ENCODE measurements at places on chromosomes 7 and 10.

DNA sequence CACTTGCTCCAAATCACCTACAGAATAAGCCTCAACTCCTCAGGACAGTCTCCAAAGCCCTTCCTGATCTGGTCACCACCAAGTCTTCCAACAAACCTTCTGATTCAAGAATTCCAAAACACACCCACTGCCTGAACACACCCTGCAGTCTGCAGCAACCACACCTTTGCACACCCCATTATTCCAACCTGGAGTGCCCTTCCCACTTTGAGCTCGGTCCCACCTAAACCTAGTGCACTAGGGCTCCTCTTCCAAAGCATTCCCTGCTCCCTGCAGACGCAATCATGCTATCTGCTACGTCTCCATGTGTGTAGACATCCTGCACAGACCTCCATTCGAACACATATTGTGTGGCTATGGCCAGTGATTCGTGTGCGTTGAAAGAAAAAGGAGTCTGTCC, 289.3 kb downstream of the GRID1 start:
- no peak for DNase-seq

DNA sequence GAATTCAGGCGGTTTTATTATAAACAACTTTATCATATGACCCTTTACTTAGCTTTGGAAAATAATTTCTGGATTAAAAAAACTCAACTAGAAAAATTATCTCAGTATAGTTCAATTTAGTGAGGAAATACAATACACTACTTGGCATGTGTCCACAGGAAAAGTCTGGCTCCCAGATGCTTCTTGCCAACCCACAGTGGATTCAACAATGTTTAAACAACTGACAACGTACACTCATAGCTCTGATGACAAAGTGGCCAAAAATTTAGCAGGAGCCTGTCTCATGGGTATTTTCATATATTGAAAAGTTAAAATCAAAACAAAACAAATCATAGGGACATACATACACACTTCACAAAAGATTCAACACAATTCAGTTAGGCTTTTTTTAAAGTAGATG, 158.8 kb downstream of the SKAP2 start:
- no peak for DNase-seq

DNA sequence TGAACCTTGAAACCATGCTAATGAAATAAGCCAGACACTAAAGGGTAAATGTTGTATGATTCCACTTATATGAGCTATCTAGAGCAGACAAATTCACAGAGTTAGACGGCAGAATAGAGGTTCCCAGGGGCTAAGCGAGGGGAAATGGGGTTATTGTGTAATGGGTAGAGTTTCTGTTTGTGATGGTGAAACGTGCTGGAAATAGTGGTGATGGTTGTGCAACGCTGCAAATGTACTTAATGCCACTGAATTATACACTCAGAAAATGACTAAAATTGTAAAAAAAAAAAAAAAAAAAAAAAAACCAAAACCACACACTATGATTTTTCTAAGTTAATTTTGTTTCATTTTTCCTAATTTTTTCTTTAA, 30.0 kb downstream of the SFXN4 start:
- no peak for DNase-seq

- DNase-seq: no peak
Measured at GRCh38 chr10:37711617-37712488, 145.6 kb downstream of the ZNF248 start.

- no peak for DNase-seq
Measured at GRCh38 chr7:157233677-157234076, 95.0 kb downstream of the UBE3C start.

DNA sequence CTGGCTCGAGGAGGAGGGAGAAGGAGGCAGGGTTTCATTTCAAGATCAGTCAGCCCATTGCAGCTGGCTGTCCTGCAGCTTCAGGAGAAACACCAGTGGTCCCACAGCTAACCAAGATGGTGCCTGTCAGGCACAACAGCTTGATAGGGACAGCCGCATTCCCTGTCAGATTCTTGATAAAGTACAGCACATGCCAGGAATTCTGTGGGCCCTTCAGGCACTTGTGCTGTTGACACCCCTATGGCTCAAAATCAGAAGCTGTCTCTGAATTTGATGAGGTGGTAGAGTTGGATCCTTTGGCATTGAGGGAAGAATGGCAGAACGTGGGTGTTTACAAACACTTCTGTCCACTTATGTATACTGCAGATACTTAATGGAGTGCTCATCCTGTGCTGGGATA, 354.3 kb downstream of the KCNMA1 start:
- DNase-seq: no peak

DNA sequence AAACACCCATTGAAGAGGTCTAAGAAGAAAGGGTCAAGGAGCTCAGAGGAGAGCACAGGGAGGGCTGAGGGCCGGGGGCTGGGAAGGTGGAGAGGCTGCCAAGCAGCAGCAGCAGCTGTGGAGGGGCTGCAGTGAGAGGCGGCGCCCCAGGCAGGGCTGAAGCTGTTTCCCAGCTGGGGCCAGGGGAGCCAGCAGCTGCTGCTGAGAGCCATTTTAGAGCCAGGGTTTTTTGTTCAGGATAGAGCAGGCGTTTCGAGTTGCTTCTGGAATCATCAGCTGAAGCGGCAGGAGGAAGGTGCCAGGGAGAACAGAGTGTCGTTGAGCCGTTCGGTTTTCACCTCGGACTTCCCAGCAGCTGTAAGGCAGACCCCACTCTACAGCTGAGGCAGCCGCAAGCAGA, 62.7 kb downstream of the LANCL2 start:
- no peak for DNase-seq

GRCh38 chr10:17835688-17836087, 26.5 kb downstream of the MRC1 start:
- no peak for DNase-seq

GRCh38 chr10:28906415-28906814, 229.1 kb downstream of the BAMBI start:
- no peak for DNase-seq

DNA sequence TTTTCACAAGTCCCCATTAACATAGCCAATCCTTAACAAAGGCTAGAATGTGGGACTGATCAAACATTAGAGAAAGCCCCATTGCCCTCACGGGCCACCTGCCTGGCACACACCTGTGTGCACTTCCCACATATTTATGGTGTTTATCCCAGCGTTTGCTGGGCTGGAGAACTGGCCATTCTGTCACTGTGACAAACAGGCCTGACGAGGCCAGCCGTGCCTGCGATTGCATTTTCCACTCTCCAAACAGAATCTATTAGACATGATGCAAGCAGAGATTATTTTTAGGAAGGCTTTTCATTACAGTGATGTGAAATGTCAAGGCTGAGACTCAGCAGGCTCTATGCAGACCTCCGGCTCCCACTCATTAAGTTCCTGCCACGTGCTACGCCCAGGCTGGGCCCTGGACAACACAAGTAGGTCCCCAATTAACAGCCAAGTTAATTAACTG, 20.4 kb downstream of the PTPRN2 start:
- peak; percentile 29 for DNase-seq

DNA sequence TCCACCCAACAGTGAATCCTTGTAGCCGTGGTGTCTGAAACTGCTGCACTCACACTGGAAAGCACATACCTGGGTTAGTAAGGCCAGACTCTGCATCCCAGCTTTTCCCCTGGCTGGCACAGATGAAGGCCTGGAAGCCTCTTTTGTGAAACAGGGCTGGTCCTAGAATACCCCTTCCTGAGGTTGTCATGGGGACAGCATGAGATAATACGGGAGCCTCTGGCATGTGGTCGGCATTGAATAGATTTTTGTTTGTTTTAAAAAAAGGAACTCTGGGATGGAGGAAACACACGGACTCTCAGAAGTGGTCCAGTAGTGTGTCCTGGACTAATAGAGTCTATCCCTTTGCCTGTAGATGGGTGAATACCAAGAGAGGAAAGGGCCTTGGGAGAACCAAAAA, 129.7 kb downstream of the TMEM178B start:
- DNase-seq: peak; percentile 22

DNA sequence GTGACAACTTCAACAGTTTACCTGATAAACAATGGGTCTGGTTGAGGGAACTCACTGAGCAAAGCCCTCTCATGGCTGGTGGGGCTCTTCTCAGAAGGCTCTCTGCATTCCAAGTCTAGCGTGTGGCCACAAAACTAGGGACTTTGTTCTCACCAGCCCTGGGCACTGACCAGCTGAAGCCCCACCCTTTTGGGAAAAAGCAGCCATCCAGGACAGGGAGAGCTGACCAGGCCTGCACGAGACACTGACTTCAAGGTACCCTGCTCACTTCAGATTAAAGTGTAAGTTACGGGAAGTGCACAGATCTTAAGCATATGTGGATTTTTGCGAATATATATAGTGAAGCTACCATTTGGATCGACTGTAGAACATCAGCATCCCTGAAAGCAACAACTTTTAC, 67.4 kb upstream of the LRRC4 start:
- no peak for DNase-seq

- peak; percentile 47 for DNase-seq
Measured at GRCh38 chr7:130010689-130011412, 40.3 kb downstream of the ZC3HC1 start.

GRCh38 chr10:88281592-88282347, 301.3 kb downstream of the RNLS start:
- DNase-seq: no peak

- no peak for DNase-seq
Measured at GRCh38 chr10:43417950-43418768, 9.2 kb upstream of the HNRNPF start.

GRCh38 chr7:143042159-143042789, 9.9 kb upstream of the OR6V1 start:
- DNase-seq: no peak

DNA sequence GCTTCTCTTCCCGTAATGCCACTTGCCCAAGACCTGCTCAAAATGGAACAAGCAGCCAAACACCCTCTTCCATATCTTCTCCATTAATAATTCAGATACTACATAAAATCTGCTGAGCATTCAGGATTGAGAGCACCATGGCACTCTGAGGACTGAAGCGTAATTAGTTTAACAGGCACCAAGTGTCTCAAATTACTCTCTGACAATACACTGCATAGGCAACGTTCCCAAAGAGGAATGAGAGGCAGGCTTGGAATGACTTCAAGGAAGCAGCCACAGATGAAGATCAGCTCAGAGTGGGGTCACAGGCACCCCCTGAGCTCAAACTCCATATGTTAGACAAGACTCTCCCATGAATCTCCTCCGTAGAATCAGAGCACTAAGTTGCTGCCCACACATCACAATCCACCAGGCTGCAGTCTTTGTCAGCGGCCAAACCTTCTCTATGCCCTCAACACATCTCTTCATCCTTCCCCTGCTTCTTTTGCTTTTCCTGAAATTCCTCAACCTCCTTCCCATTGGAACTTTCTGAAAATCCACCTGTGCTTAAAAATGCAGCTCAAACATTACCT, 4.7 kb upstream of the ABLIM1 start:
- no peak for DNase-seq

DNA sequence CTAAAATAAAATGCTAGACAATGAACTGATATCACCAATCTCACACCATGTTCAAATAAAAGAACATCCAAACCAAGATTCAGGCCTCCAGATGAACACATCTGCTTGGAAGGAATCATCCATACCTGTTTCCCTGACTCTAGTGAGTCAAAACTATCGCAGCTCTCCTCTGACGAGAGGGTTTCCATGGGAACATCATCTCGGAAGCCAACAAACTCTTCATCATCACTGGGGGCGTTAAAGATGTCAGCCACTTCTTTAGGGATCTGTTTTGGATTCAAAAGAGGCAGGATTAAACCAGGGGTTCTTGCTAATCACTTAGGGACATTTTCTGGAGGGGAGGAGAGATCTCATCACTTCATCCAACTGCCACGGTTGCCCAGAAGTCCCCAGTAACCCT, 29.1 kb downstream of the CDCA7L start:
- no peak for DNase-seq

GRCh38 chr7:44538798-44539668, 2.1 kb downstream of the NPC1L1 start:
- no peak for DNase-seq
